T-helper 2 cell (primary cell): ENCODE measurements at places on chromosomes 6 and 20.

DNA sequence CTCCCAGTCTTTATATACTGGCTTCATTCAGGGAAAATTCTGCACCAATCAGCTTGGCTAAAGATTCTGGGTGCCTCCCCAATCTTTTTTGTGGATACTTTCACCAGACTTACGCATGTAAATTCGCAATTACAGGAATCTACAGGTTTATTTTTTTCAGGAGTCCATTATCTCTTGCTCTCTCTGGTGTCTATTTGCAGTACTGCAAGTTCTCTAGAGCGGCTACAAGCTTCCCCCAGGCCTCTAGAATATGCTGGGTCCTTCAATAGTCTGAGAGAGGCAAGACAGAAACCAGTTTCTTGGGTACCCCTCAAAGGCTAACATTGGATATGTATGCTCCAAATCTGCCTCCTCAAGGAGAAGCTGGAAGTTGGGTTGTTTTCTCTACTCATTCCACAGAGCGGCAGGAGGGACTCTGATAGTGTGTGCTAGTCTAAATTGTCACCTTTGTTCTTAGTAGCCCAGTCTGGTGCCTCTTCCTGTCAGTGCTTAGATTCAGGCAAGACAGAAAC, 58.5 kb downstream of the SUN5 start:
- DNase-seq, result no peak

GRCh38 chr6:24004062-24004461, 122.0 kb upstream of the NRSN1 start:
- no peak for DNase-seq

- DNase-seq, result no peak
Measured at GRCh38 chr20:15836634-15837033, 736.6 kb downstream of the KIF16B start.

GRCh38 chr20:37944456-37944981, 41.6 kb downstream of the VSTM2L start:
- no peak for DNase-seq

GRCh38 chr20:49394264-49394663, 88.2 kb downstream of the KCNB1 start:
- no peak for DNase-seq

DNA sequence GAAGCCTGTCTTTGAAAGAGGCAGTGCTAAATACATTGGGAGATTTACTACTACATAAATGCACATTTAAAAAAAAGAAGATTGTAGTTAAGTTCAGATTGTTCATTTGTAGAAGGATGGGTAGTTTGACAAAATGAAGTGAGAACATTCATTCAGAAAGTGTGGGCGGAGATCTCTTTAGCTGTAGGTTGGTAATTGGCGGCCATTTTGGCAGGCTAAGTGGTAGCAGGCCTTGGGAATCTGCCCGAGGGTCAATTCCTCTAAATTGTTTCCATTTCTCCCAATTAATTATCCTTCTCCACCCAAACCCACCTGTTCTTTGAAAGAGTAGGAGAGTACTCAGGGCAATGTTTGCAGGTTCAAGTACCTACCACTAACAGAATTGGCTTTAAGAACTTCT, 17.9 kb downstream of the SOX4 start:
- DNase-seq, result no peak

- DNase-seq, result no peak
Measured at GRCh38 chr20:48716541-48716940, 111.3 kb downstream of the PREX1 start.

- DNase-seq, result no peak
Measured at GRCh38 chr20:47785854-47786764, 828 bp upstream of the SULF2 start.

- no peak for DNase-seq
Measured at GRCh38 chr6:155628306-155628705, 172.7 kb upstream of the NOX3 start.

DNA sequence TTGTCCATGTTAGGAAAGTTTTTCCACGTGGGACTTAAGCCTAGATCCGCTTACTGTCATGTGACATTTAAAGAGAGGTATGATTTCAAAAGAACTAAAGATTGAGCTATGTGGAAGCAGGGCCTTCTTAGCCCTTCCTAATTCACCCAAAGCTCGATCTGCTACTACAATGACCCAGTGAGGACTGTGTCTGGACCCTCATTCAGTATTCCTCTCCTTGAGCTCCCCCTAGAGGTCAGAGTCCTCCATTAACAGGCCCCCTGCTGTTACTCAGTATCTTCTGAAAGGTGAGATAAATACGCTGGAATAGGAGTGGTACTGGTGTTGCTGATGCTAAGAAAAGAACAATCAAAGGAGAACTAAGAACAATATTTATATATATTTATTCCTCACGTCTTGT, 414.0 kb downstream of the GJA1 start:
- no peak for DNase-seq

DNA sequence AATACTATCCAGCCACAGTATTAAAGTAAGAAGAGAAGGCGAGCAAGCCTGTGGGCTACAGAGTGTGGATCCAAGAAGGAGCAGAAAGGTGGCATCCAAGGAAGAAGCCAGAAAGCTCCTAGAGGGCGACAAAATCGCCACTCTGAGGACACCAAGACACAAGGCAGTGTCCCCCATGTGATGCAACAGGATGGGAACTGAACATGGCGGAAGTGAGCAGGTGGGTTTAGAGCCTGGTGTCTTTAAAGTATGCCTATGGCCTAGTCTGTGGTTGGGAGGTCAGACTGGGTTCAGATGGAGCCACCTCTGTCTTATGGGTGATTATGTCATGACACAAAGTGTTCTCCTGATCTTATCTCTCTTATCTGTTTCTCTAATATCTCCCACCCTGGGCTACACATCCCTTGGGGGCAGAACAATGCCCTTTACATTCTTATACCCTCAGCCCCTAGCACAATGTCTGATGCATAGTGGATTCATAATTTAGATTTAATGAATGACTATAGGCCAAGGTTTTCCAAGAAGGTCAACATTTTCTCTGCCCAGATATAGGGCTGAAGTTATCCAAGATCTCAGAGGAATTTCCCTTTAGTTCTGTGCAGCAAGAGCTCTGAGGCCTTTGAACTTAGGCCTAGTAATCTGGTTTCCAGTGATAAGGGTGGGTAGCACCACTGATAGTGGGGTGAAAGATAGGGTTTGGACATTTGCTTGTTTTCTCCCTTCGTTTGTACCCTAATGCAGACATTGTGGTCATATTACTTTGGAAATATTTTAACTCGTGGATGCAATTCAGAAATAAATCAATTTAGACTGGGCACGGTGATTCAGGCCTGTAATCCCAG, 167.3 kb upstream of the AKIRIN2 start:
- DNase-seq, result no peak

DNA sequence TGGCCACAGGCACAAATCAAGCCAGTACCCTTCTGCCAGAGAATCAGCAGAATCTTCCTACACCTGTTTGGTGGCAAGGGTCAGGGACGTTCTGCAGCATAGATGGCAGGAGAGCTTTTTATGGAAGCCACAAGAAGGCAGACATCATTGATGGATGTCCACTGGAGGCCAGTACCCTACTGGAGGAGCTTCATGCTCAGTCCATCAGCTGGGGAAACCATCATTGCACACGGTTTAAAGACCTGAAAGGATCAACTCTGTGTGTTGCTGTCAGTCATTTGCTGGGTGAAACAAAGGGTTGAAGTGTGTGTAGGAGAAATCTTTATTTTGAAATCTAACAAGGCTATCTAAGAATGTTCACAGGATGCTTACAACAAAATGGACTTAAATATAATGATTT, 158.9 kb upstream of the SASH1 start:
- no peak for DNase-seq
